Esophagus mucosa (tissue), 1 donor: ENCODE measurements at places on chromosomes 11 and 22. TPM values are rescaled to one million over a fixed set of nuclear protein-coding genes. Genes with fewer than 3 reads are reported as not detected.

HEPHL1 gene
- 13.0 TPM for total RNA-seq

SLC37A2 gene
- 15.5 TPM for total RNA-seq

RIN1 gene
- 23.1 TPM for total RNA-seq

RTCB gene
- total RNA-seq: 50.3 TPM

PGA4 gene
- not detected for total RNA-seq

CHADL gene
- 3.9 TPM for total RNA-seq

MAJIN gene
- not detected for total RNA-seq

OR6T1 gene
- not detected for total RNA-seq

OR2AG2 gene
- 0.04 TPM for total RNA-seq

NDUFC2 gene
- 145 TPM for total RNA-seq

VWA5A gene
- 9.6 TPM for total RNA-seq

RNF26 gene
- 22.2 TPM for total RNA-seq

WNT7B gene
- 8.4 TPM for total RNA-seq

SYT12 gene
- 0.92 TPM for total RNA-seq

TBC1D22A gene
- 21.4 TPM for total RNA-seq

TSPAN18 gene
- 2.3 TPM for total RNA-seq

C2CD3 gene
- total RNA-seq: 12.4 TPM

PTPN5 gene
- not detected for total RNA-seq

SCGB1C1 gene
- not detected for total RNA-seq

ACCS gene
- 5.9 TPM for total RNA-seq

CABP4 gene
- total RNA-seq: 0.24 TPM

CCDC15 gene
- 2.4 TPM for total RNA-seq

SMIM35 gene
- total RNA-seq: not detected

CDHR5 gene
- not detected for total RNA-seq

TMEM9B gene
- 41.8 TPM for total RNA-seq

IFT27 gene
- total RNA-seq: 12.6 TPM

KRTAP5-11 gene
- total RNA-seq: not detected

BBOX1 gene
- 13.7 TPM for total RNA-seq

TMEM86A gene
- 1.1 TPM for total RNA-seq
